Skeletal muscle tissue (tissue), 5 donors: ENCODE measurements at places on chromosomes 7 and 10. TPM values are rescaled to one million over a fixed set of nuclear protein-coding genes. Genes with fewer than 3 reads are reported as not detected.

Gene NME8
- not detected for total RNA-seq

Gene PAPOLB
- total RNA-seq = under 0.01 TPM

Gene RAMP3
- 5.7 TPM for total RNA-seq

Gene ADAP1
- 1.0 TPM for total RNA-seq

Gene NKX2-3
- 1.0 TPM for total RNA-seq
